ENCODE measurements at places on chromosomes 1 and 21.

- no peak for DNase-seq
Observed at GRCh38 chr1:10353282-10353681, 45.6 kb upstream of the PGD start.

DNA sequence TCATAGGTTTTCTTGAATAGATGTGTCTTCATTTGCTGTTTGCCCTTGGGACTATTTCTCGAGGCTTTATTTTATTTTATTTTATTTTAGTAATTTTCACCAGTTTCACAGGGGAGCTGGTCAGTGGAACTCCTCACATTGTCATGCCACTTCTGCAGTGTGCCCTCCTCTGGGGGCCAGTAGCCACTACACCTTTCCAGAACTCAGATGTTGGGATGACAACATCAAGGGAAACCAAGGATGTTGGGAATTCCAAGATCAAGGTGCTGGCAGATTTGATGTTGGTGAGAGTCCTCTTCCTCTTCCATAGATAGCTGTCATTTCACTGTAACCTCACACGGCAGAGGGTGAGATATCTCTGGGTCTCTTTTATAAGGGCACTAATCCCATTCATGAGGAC lies 35.5 kb downstream of the SLC26A9 start:
- DNase-seq: no peak

DNA sequence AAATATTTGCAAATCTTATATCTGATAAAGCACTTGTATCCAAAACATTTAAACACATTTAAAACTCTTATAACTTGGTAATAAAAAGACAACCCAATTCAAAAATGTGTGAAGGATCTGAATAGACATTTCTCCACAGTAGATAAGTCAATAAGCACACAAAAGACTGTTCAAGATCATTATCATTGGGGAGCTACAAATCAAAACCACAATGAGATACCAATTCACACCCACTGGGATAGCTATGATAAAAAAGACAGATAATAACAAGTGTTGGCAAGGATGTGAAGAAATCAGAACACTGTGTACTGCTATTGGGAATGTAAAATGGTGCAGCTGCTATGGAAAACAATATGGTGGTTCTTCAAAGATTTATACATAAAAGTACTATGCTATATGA lies 5.1 kb upstream of the LIN9 start:
- no peak for DNase-seq

DNA sequence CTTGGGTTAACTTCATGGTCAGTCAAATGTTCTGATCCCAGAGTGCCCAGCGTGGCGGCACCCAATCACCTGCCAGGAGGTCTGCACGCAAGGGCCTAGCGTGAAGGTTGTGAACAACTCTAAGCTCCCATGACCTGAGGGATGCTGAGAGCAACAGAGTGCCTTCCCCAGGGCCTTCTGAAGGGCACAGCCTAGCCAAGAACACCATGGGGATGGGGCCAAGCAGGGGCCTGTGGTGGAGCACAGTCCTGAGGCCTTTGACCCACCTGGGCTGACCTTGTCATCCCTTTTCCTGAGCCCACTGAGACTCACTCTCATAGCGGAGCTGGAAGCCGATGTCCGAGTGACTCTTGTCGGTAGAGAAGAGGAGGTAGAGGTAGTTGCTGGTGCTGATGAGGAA lies 138.8 kb upstream of the HMGB4 start:
- DNase-seq: no peak

- no peak for DNase-seq
Observed at GRCh38 chr1:61004262-61005003, 77.9 kb upstream of the NFIA start.

DNA sequence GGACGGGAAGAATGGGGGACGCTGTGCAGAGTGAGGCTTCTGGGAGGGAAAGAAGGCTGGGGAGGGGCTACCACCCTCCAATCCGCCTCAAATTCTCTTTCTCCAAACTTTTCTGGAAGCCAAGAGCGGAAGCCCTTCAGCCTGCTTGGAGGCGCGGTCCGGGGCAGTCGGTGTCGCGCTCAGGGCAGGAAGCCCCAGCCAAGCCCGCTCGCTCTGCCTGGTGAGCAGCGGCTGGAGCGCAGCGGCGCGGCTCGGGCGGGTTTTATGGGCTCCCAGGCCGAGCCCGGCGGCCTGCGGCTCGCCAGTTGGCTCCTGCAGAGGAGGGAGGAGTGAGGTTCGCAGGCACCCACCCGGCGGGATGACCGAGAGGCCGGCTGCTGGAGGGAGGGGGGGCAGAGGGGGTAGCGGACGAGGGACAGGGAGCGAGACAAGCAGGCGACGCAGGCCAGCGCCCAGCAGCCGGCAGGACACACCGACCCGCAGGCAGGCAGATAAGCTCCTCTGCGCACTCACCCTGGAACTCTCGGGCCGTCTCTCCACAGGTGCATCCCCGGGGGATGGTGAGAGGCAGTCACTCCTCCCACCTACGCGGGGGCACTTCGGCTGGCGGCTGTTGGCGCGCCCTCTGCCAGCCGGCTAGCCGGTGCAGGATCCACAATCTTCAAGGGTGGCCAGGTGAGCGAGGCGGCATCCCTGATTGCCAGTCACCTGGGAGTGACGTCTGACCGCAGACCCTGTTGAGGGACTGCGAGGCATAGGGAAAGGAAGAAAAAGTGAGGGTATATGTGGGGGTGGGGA lies at the start of gene AVPR1B:
Gene AVPR1B (minus strand): TSS at position 238 of the 798 bp plus-strand sequence. CDS start 498 bp downstream, outside the sequence.
- peak; percentile 10 for DNase-seq

- no peak for DNase-seq
Observed at GRCh38 chr1:186569856-186570255, 108.9 kb upstream of the PDC start.

GRCh38 chr1:201958348-201958747 lies 3.0 kb downstream of the TIMM17A start:
- DNase-seq: no peak
